Amygdala (tissue), 56 donors: ENCODE measurements at places on chromosomes 16 and 17.

DNA sequence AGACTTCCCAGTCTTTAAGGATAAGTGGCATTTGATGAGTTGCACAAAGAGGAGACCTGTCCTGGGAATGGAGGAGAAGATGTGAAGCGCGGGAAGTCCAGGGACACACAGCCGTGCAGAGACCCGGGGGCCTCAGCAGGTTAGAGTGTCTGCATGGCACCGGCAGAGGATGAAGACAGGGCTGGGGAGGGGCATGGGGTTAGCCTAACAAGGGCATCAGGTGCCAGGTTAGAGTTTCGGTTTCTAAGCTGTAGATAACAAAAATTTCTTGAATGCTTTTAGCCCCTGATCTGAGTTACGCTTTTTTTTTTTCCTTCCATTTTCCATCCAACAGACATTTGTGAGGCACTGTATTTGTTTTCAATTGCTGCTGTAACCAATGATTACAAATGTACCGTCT lies 594.3 kb downstream of the MAF start:
- no peak for DNase-seq

GRCh38 chr17:50198026-50198669 lies 3.3 kb downstream of the COL1A1 start:
- no peak for DNase-seq

DNA sequence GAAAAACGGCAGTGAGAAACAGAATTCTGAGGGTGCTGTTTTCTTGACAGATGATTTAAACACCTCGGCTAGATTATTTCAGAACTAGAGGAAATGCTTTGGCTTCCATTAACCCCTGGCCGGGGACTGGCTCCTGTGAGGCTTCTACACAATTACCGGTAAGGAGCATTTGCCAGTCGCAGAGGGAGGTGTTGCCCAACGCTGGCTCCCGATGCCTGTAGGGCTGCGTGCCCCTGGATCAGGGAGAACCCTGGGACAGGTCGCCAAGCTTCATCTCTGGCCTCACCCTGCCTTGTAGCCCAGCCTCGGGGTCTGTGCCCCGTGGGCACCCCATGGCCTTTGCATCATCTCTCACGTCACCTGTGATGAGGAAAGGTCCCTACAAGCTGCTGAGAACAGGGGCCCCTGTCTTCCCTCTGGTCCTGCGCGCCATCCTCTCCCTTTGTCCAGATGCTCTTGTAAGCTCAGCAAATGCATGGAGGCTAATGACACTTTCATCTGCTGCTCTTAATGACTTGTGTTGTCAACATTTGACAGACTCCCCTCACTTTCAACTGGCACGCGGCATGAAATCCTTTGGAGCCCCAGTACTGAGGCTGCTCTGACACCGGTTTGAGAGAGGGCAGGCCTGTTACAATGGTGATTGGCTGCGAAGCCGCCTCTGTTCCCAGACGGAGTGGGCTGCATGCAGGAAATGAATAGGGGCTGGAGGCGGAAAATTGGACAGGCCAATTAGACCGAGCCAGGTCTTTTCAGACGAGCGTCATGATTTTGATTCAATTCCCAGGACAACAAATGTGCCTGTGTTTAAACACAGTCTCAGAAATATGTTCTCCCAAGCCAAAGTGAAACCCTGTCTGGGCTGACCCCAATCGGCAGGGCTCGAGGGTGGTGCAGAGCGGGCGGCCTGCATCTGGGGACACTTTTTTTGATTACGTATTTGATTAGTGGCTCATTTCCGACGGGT lies 85.5 kb upstream of the DOC2B start:
- DNase-seq: peak; percentile 24

GRCh38 chr17:42322382-42323267 lies 34.3 kb downstream of the STAT5A start:
- DNase-seq: peak; percentile 95

DNA sequence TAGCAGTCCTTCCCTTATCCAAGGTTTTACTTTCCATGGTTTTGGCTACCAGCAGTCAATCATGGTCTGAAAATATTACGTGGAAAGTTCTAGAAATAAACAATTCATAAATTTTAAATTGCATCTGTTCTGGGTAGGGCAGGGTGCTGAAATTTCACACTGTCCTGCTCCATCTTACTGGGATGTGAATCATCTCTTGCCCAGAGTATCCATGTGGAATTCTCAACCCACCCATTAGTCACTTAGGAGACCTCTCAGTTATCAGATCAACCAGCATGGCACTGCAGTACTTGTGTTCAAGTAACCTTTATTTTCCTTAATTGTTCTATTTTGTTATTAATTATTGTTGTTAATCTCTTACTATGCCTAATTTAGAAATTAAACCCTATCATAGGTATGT lies 202.8 kb upstream of the CPHXL start:
- DNase-seq: no peak

- DNase-seq: no peak
Measured at GRCh38 chr17:44174427-44174826, 3.9 kb downstream of the ASB16 start.

DNA sequence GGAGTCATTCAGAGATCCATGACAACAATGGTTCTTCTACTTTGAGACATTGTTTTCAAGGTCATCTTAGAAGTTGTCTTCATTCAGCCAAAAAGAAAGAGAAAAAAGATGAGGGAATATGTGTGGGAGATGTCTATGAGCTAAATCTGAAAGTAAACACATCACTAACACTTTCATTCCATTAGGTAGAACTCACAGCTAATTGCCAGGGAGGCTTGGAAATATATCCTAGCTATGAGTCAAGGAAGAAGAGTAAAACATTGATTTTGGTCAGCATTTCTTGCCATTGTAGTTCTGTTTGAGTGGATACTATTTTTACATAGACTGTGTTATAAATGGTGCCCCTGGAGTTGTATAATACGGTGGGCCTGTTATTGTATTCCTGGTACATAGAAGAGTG lies 316.4 kb upstream of the MYOCD start:
- DNase-seq: no peak

DNA sequence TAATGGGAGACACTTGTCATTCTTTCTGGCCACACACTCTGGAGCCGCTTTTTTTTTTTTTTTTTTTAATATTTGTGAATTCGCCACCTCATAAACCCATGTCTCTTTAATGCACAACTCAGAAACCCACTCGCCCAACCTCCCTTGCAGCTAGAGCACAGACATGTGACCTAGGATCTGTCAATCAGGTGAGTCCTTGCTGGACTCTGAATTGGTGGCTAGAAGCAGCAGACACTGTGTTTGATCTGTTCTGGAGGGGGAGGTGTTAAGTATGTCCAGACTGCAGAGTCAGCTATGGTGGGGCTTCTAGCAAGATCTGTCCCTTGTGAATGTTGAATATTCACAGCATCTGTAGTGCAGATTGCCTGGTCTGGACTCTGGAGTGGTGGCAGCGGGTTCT lies 112.1 kb downstream of the PRKCB start:
- DNase-seq: no peak
